ENCODE measurements at places on chromosomes 7 and 10.

- DNase-seq: no peak
Observed at GRCh38 chr7:144565586-144565985, 162.1 kb upstream of the NOBOX start.

GRCh38 chr10:102119417-102120141, 589 bp downstream of the LDB1 start:
- peak; percentile 69 for DNase-seq

- DNase-seq: no peak
Observed at GRCh38 chr7:139284252-139284896, 53.3 kb downstream of the UBN2 start.

- no peak for DNase-seq
Observed at GRCh38 chr7:76369018-76369417, 10.2 kb upstream of the YWHAG start.

DNA sequence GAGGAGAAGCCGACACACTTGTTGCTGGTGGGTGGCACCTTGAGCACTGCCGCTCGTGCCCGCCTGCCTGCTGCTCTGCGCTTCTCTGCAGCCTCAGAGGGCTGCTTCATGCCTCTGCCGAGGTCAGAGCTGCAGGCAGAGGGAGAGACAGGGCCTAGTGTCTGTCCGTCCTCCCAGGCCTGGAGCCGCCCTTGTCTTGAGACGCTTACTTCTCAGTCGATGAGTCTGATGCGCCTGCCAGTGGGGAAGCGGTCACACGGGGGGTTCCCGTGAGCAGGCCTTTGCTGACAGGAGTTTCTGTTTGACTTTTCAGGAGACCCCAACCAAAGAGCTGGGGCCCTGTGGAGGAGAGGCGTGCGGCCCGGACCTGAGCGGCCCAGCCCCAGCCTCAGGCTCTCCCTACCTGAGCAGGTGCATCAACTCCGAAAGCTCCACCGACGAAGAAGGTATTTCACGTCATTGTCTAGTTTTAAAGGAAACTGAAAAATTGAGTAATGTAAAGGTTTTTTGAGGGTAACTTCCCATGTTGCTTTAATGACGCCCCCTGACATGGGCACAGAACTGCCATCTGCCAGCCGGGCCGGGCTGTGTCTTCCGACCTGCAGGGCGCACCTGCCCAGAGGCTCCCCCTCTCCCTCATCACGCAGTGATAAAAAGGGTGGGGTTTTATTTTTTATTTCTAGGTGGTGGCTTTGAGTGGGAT, 7.8 kb upstream of the BHLHA15 start:
- DNase-seq: no peak

DNA sequence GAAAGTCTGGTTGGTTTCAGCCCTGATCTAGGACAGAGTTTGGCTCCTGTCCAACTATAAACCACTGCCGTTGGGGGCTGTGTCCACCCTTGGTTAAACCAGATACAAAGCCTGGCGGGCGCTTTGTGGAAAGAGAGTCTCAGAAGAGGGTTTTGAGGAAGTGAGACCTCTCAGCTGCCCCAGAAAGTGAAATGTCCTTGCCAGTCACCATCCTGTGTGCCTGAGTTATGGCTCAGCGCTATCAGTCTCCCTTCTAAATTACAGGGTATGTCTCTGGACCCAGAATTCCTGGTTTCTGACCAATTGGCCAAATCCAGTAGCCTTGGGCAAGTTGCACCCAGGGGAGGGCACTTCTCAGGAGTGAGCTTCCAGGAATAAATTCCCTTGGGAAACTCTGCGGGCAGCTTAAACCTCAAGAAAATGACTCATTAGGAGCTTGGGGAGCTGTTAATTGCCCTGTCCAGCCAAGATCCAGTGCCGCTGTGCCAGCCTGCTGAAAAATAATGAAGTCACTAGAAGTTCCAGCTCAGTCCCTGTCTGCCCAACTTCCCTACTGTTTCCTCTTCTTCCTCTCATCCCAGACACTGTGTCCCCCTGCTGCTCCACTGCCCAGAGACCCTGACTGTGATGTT, 66.7 kb upstream of the PDZD8 start:
- no peak for DNase-seq

- no peak for DNase-seq
Observed at GRCh38 chr7:28705350-28705749, 252.8 kb downstream of the TRIL start.

DNA sequence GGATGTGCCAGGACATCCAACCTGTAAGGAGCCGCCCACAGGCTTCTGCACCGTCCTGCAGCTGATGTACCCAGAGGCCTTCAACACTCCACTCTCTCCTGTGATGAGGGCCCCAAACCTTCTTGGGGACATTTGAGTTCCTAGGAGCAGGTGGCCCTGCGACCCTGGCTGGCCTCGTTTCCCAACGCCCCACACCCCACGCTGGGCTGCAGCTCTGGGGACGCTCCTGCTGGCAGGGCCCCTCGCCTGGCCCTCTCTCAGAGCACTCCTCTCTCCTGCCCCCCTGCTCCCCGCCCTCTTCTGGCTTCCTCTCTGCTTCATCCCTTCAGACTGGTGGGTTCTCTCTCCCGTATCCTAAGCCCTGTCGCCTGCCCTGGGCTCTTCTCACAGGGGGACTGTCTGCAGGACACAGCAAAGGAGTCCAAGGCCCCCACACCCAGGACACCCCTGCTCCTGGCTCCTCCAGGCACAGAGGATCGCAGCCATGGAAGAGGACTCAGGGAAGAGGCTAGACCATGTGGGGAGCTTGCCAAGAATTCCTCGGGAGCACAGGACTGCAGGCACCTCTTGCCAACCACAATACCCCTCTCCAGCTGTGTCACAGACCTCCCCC, 541.4 kb downstream of the TCERG1L start:
- no peak for DNase-seq

- DNase-seq: no peak
Observed at GRCh38 chr10:131692686-131693334, 208.0 kb upstream of the PPP2R2D start.

DNA sequence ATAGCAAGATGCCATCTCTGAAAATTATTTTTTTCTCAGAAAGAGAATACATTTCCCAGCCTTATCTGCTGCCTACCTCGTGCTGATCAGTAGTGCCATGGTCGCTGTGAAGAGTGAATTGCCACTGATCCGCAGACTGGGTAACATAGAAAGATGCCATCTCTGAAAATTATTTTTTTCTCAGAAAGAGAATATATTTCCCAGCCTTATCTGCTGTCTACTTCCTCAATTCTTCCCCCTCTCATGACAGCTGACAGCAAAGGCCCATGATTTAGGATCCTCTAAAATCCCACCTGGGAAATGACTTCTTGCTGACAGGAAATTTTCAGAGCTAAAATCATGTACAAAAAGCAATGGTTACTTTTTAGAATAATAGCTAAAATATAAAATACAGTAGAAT, 92.5 kb upstream of the AHR start:
- no peak for DNase-seq

GRCh38 chr10:87761892-87762291, 56.1 kb downstream of the ATAD1 start:
- DNase-seq: no peak

- DNase-seq: peak; percentile 29
Observed at GRCh38 chr10:44030132-44030531, 354.8 kb downstream of the CXCL12 start.

GRCh38 chr7:130063036-130063435, 7.3 kb upstream of the KLHDC10 start:
- DNase-seq: no peak

- no peak for DNase-seq
Observed at GRCh38 chr10:125543796-125544195, 139.2 kb downstream of the TEX36 start.

DNA sequence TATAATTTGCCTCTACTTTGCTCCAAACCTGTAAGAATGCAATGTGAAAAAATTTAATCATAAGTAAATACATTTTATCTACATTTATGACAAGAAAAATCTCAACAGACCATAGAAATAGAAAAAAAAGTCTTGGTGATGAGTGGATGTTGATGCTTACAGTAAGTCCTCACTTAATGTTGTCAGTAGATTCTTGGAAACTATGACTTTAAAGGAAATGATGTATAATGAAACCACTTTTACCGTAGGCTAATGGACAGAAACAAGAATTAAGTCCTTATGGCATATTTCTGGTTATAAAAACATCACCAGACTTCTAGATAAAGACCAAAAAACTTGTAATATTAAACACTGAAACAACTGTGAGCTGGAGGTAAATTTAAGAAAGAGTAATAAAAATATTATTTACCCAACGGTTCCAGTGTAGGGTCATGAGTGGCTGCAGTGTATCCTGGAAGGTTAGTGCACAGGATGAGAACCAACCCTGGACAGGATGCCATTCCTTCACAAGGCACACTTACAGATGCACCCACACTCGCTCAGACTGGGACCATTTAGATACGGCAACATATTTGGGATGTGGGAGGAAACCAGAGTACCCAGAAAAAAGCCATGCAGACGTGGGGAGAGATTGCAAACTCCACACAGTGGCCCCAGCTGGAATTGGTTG, 76.3 kb downstream of the GLCCI1 start:
- no peak for DNase-seq

- no peak for DNase-seq
Observed at GRCh38 chr10:103184615-103185014, 8.5 kb downstream of the NT5C2 start.

DNA sequence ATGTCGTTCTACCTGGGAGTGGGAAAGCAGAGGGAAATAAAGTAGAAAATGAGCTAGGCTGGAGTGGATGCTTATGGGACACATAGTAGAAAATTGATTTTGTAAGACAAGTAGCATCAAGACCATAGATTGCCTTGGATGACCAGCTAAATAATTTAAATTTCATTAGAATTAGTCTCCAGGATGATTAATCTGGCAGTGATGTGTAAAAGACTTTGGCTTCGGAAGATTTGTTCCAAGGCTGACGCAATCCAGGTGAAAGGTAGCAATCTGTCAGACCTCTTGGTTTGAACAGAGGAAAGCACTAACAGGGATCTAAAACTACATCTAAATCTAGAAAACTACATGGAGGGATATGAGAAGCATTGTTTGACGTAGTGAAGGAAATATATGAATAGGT, 236.5 kb downstream of the ARL4A start:
- no peak for DNase-seq

DNA sequence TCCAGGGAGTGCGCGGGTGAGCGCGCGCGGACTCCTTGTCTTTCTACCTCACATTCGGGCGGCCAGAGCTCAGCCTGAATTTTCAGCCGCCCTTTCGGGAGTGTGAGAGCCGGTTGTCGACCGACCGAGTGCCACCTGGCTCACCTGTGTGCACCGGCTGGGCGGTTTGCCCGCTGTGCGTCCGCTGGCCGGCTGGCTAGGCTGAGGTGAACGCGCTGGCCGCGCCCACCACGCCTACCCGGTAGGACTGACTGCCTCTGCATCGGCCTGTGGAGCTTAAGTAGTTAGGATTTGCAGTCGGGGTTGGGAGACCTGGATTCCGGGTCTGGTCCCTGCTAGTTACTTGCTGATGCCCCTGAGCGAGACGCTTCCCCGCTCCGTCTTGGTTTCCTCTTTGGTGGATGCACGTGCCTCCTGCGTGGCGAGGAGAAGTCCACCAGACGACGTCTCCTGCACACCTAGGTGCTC, 553 bp downstream of the TSPAN15 start:
- no peak for DNase-seq

- no peak for DNase-seq
Observed at GRCh38 chr7:16055263-16055976, 365.9 kb downstream of the CRPPA start.

DNA sequence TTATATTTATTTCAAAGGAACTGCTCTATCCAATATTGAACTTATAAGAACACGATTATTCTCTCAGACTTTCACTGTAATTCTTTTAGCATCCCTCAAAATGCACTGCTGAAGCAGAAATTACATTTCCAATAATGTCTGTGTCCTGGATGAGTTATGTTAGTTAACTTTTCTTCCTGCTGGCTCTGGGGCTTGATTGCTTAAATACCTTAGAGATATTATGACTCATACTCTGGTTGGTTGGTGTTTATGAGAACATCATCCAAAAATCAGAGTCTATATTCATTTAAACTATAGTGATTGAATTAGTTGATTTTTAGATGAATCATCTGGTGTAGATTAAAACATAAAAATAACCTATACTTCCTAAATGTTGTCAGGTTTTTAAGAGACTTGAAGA, 246.3 kb upstream of the VWC2 start:
- DNase-seq: no peak

DNA sequence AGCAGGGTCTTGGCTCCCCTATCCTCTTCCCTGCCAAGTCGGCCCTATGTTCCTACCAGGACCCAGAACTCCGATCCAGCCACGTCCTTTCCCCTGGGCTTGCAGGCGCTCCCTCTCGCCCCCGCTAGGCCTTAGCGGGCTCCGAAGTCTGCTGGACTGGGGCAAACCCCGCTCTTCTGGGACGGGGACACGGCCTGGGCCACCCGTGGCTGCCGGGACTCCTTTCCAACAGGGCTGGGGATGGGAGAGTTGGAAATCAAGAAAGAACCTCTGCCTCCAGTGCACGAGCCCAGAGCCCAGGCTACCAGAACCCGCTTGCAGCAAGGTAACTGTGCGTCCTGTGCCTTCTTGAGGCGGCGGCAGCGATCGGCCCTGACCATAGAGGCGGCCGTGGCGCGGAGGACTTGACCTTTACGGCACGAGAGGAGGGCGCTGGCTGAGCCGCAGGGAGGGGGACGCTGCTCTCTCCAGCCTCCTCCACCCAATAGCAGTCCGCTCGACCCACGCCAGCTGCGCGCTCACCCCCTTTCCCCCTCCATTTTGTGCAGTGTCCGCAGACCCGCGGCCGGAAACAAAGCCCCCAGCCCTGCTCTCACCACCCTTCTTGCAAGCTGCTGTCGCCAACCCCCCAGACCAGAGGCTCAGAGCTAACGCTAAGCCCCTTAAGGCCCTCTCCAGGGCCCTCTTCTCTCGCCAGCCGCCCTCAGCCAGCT, 7.0 kb upstream of the HOXA11 start:
- DNase-seq: no peak

DNA sequence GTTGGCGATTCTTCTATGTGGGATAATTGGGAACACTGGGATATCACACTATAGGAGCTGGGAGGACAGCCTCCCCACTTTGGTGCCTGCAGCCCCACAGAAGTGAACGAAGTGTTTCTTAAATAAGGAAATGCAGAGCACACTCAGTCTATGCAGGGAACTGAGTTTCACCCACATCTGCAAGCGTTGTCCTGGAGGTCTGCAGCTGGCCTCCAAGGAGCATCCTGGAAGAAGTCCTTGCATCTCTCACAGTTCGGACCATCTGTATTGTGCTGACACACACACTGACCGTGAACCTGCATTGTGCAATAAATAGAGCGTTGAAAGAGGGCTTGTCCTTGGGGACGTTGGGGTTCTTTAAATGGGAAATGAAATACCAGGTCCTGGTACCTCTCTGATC, 25.8 kb downstream of the LAMB4 start:
- DNase-seq: no peak

All from HL-60 (cell line).